Activated CD8-positive, alpha-beta memory T cell treated with anti-CD3 and anti-CD28 coated beads for 1 hour (primary cell): ENCODE measurements at places on chromosomes 6 and 20.

DNA sequence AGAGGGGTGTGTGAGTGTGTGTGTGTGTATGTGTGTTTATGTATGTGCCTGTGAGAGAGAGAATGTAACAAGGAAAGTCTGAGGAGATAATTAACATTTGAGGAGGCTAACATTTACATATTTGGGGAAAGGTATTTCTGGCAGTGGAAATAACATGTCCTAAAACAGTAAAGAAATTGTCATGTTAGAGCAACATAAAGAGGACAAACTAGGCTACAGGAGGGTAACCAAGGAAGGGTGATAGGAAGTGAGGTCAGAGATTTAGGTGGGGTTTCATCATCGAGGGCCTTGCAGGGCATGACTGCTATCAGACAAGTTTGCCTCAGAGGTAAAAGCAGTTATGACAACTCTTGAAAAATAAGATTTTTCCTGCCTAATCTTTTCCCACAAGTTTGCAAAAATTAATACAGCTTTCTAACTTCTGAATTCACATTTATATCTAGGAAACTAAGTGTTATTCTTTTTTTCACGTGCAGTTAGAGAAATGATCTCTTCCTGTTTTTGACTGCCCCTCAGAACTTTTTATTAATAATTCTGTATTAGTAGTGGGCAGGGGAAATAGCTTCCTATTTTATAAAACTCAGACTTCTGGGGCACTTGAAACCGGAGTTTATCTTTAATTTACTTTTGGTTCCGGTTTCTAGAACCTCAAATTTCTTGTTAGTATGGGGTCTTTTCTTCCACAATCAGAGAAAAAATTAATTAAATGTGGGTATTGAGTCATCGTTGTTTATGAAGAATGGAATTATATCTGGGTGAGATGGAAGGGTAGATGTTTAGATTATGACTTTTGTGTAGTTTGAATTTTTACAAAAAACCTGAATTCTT lies 30.5 kb upstream of the RHAG start:
- no peak for DNase-seq

- no peak for DNase-seq
Observed at GRCh38 chr6:111841822-111842221, 31.4 kb downstream of the FYN start.

DNA sequence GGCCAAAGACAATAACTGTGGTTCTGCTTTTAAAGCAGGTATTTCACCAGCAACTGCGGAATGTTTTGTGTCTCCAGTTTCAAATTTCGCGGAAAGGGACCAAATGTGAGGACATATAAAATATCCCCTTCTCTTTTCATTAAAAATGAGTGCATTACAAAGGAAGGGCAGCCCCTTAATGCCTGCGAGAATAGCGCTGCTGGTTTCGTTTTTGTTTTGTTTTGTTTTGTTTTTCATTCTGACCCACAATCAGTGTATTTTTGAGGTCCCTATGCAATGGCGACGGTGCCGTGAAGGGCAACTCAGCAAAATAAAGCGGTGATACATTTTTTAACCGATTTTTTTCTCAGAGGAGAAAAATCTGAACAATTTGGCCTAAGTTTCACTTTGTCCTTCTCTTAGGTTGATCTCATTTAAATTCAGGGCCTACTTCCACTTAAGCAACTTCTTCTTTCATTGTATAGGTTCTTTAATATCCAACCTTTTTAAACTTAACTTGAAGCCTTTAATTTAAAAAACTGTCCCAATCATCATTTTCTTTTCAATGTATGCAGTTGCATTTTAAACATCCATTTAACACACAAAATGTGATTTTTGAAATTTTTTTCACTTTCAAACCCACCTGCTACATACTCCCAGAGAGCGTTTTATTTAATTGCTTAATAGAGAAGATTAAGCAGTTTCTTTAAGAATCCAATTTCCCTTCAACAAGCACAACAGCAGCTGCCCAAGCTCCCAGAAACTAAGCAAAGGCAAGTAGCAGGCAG lies 2.9 kb upstream of the HIVEP2 start:
- no peak for DNase-seq

GRCh38 chr6:84657486-84657885 lies 106.9 kb downstream of the TBX18 start:
- DNase-seq: no peak

GRCh38 chr20:17699931-17700351 lies at the start of gene BANF2:
Gene BANF2, plus strand, starts transcription at chr20:17699966. Its CDS starts 25,060 bp downstream, at chr20:17725026.
- no peak for DNase-seq

DNA sequence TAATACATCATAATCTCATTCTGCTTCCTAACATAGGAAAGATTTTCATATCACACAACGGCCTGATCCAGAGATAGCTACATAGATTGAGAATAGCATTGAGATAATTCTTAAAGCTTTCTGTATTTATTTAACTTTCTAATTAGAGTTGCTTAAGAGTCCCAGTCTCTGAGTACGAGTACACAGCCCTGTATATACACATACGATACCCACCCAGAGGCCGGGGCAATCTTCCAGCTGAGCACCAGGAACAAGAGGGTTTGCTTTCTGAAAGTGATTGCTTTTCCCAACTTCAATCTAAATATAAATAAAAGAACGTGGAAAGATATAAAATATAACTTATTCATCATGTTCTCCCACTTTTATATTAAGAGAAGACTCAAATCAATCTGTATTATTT lies 313.8 kb downstream of the COL12A1 start:
- DNase-seq: no peak

GRCh38 chr20:63895952-63896263 lies 982 bp downstream of the DNAJC5 start:
- no peak for DNase-seq
